Activated CD8-positive, alpha-beta T cell treated with anti-CD3 and anti-CD28 coated beads for 36 hours (primary cell): ENCODE measurements at places on chromosomes 7 and 10. TPM values are rescaled to one million over a fixed set of nuclear protein-coding genes. Genes with fewer than 3 reads are reported as not detected.

The SUGCT gene
- total RNA-seq, result 1.6 TPM

The ZFAND4 gene
- 13.5 TPM for total RNA-seq

The GJD4 gene
- not detected for total RNA-seq

The CFAP58 gene
- 0.27 TPM for total RNA-seq

The FAM20C gene
- total RNA-seq, result 1.1 TPM

GRCh38 chr7:111873963-111874690 lies 311.8 kb upstream of the IMMP2L start:
- no peak for DNase-seq
- H3K4me3 ChIP-seq, result no peak overlapping the region
- no peaks in the 10 kb centered on the region for H3K4me1 ChIP-seq
- no peaks in the 10 kb centered on the region for H3K36me3 ChIP-seq
- peaks cover 6% of the 10 kb centered on the region for H3K27me3 ChIP-seq

- H3K4me3 ChIP-seq, result no peak overlapping the region
- peak; percentile 86 for DNase-seq
- no peaks in the 10 kb centered on the region for H3K27me3 ChIP-seq
- H3K4me1 ChIP-seq, result peaks cover 46% of the 10 kb centered on the region
Observed at GRCh38 chr7:143305423-143306070, 10.4 kb upstream of the CLCN1 start.
